ENCODE measurements at places on chromosomes 7 and 10.

- no peak for ATAC-seq
Measured at GRCh38 chr10:33073641-33074415, 115.8 kb upstream of the ITGB1 start.

GRCh38 chr7:139488810-139489209 is 5.3 kb upstream of the KLRG2 start:
- ATAC-seq, result no peak

DNA sequence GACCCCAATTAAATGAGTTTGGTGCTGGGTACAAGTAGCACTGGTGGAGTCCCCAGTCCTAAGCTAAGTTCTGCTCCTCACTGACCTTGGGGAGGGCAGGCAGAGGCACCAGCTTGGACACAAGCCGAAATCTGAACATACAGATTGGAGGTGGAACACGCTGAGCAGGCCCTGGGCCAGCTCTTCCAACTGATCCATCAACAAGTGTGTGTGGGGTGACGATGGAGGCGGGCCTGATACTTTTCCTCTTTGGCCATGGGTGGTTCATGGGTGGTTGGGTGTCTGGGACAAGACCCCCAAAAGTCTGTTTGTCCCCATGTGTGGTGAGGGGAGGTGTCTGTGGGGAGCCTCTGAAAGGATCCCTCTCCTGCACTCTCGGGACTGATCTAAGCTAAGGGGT is 1.9 kb downstream of the ADCYAP1R1 start:
- no peak for ATAC-seq

- no peak for ATAC-seq
Measured at GRCh38 chr10:31152421-31153135, 120.9 kb upstream of the ZNF438 start.

- no peak for ATAC-seq
Measured at GRCh38 chr10:22690158-22690557, 24.2 kb downstream of the PIP4K2A start.

DNA sequence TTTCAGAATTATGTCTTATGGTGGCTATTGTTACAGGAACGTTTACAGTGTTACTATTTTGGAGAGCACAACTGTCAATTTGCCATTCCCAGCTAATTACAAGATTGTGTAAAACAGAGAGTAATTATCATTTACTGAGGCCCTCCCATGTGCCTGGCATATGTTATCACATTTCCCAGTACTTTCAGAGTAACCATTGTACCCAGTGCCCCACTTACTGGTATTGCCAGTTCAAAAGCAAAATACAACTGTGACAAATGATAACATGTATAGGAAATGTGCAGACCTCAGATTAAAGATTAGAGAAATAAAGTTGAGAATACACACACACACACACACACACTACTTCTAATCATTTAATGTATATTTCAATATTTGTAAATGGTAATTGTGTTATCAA is 572.5 kb downstream of the POM121L12 start:
- ATAC-seq, result no peak

Measured in activated T-helper 17 cell treated with anti-CD3 and anti-CD28 coated beads, Interleukin-2, amount 50 U/mL, for 72 hours (primary cell).